ENCODE measurements at places on chromosomes 11 and 22.
A peak's percentile ranks its signal among the peaks of the same experiment; 100 is the strongest.

- DNase-seq, result no peak
These were observed 19.6 kb downstream of the GDPD5 start for GRCh38 chr11:75505916-75506692.

- no peak for DNase-seq
These were observed 1164.7 kb downstream of the LRRC4C start for GRCh38 chr11:40294741-40295140.

GRCh38 chr22:45804986-45805325 lies 133.3 kb downstream of the ATXN10 start:
- peak; percentile 98 for DNase-seq

DNA sequence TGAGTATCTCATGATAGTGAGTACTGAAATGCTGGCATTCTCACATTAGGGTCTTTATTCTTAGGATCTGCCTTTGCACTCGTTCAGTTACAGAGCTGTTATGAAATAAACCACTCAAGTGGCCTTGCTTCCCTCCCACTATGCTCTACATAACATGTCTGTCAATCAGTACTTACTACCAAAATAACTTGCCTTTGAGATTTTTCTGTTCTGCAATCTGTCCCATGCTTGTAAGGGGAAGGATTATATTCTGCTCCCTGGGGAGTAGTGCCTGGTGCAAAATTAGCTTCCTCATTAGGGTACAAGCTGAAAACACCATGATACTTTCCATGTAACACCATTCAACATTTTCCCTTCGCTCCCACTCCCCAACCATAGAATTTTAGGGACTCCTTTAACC lies 1.9 kb upstream of the GRAP2 start:
- DNase-seq, result no peak

- DNase-seq, result no peak
These were observed 39.5 kb downstream of the CTNND1 start for GRCh38 chr11:57801183-57801485.

GRCh38 chr11:58928107-58928499 lies 11.2 kb upstream of the GLYATL1 start:
- peak; percentile 15 for DNase-seq

DNA sequence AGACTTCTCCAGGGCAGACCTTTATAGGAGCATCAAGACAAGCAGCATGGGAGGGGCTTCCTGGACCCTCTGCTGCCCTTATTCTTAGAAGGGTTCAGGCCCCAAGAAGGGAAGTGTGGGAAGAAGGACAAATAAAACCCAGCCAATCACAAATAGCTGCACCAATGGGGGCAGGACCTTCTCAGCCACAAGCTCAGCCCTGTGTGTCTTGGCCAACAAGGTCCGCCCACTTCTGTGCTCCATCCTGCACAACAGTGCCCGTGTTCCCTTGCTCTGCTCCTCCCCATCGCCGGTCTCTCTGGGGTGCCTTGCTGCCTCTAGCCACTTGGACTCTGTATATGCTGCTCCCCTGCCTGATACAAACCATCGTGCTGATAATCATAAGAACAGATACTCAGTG lies 86.1 kb downstream of the NAT10 start:
- no peak for DNase-seq

GRCh38 chr22:39955675-39956074 lies 4.5 kb upstream of the TMA7B start:
- DNase-seq, result peak; percentile 6

DNA sequence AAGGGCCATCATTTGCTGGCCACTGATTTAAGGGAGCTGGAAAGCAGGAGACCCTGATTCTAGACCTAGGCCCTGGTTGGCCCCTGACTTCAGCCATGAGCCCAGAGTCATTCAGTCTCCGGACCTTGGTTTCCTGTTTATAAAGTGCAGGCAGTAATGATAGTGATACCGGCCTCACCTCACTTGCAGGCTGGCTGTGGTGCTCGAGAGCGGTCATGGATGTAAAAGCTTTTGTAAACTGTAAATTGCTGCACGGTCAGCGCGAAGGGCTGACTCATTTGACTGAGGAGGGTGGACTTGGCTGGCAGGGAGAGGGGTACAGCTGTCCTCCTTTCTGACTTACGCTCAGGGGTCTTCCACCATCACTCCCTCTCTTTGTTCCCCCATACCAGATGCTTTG lies 37.4 kb downstream of the FBLN1 start:
- DNase-seq, result no peak

DNA sequence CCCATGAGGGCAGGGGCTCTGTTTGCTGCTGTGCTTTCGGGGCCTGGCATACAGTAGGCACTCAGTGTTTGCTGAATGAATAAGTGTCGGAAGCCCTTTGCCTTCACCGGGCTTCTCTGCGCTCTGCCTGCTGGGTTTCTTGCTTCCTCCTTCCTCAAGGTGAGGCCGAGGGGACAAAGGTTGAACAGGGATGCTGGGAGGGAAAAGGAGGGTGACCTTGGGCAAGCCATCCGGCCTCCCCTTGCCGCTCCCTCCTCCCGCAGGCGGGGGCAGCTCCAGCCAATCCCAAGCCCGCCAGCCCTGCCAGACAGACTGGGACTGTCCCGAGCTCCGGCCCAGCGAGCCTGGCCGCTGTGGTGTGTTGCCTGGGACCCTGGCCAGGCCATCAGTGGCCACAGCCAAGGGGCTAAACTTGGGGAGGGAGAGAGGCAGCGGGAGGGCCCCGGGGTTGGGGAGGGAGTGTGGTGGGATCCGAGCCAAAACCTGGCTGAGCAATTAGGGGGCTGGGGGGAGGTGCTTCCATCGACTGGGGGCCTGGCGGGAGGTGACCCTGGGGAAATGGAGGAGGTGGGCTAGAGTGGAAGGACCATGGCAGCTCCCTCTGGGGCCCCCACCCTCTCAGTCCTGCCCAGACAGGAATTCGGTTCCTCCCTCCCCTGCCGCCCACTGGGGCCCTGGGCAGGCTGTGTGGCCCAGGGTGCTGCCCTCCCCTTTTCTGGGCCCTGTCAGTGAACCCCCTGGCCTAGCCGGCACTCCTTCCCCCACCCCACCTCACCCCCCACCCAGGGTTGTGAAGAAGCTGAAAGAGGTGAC lies 3.4 kb upstream of the RCOR2 start:
- DNase-seq, result peak; percentile 37

GRCh38 chr22:41367680-41368542 lies 13.8 kb upstream of the TEF start:
- peak; percentile 72 for DNase-seq

- DNase-seq, result peak; percentile 46
These were observed 3.0 kb downstream of the ABTB2 start for GRCh38 chr11:34354782-34355181.

DNA sequence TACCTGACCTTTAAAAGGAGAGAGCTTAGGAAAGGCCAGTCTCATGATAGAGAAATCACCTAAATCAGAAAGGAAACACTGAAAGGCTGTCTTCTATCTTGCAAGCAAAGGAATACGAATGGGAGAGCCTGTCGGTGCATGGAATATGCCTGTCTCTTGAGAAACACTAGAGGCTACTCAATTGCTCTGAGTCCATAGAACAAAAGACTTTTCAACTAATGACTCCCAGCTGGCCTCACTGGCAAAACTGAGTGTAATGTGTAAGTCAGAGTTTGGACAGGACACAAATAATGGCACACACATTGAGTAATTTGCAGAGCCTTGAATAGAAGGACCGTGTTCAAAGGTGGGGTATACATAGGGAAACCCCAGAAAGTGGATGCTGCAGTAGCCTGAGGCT lies 171.0 kb upstream of the ARHGAP20 start:
- peak; percentile 55 for DNase-seq

- no peak for DNase-seq
These were observed 47.2 kb upstream of the CEP295 start for GRCh38 chr11:93614173-93614722.

DNA sequence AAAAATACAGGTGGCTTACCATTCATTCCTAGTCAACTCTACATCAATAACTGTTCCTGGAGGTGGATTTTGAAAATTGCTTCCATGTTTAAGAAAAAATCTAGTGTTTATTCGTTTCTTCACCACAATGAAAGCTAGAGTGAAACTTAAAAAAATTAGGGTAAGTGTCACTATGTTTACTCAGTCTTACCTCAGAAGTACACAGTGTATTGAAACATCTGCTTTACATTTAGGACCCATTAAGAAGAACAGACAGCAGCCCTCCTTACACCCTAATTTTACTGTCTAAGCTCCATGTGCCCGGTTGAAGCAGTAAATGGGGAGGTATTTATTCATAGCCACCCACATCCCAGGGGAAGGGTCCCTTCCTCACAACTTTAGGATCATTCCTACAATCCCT lies 51.4 kb downstream of the PIWIL3 start:
- no peak for DNase-seq

- peak; percentile 86 for DNase-seq
These were observed 9.0 kb upstream of the MICAL3 start for GRCh38 chr22:18033204-18033998.

DNA sequence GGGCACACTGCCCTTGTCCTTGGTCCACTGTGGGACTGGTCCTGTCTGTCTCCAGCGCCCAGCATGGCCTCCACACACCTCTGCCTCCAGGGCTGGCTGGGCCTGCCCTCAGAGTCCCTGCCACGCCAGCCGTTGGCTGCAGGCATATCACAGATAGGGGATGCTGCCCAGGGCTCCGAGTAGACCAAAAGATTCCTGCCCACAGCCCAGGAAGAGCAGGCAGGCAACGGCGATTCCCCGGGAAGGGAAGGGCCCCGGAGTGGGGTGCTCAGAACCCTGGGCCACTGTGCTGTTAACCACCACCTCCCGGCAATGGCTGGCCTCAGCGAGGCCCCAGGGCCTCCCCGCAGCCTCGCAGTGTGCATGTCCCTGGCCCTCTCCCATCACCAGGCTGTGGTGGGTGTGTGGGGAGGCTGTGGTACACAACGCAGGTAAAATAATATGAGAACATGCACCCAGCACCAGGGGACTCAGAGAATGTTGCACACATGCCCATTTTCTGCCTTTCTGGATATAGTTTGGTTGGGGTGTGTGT lies 2.2 kb downstream of the IFITM5 start:
- no peak for DNase-seq

DNA sequence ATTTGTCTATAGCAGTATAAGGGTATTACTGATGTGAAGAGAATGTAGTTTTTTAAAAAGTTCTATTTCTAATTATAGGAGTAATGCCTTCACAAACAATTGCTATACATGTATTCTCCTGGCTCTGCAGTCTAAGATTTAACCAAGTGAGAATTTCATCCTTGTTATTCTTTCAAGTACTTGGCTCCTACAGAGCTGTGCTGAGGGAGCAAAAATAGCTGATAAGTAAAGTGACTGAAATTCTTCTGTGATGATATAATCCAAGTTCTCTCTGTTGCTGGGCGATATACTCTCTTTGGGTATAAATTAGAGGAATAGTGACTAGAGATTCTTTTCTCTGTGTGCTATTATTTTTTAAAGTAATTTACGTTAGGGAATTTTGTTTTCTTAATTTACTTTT lies 68.0 kb downstream of the PGR start:
- DNase-seq, result no peak

- DNase-seq, result no peak
These were observed 9.0 kb downstream of the TNNT3 start for GRCh38 chr11:1928470-1928890.

DNA sequence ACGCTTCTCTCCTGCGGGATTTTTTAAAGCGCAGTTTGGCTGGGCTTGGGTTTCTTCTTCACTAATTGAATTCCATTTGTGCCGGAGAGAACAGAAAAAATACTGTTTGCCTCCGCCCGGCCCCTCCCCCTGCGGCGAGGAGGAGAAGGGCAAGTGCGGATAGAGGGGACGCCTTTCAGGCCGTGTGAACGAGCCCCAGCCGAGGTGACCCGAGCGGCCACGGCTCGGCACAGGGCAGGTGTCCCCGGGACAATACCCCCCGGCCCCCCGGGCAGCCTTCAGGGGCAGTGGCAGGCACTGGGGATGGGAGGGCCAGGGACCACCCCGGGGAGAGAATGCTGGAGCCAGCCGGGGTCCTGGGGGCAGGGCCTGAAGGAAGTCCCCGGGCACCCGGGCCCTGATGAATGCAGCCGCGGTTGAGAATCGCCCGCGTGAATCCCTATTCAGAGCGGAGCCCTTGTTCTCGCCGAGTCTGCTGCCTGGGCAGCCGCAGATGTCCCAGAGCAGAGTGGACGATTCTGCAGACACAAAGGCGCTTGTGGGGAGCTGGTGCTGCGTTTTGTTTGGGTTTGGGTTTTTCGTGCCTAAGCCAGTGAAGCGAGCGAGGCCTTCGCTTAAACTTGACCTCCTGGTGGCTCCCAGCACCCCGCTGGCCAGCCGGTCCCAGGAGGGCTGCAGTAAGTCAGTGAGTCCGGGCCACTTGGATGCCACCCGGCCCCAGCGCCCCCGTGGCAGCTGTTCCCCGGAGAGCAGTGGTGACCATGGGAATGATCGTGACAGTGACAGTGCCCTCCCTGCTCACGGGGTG lies 96.0 kb downstream of the WNT7B start:
- no peak for DNase-seq

GRCh38 chr11:10480026-10480425 lies 25.0 kb downstream of the AMPD3 start:
- DNase-seq, result no peak

DNA sequence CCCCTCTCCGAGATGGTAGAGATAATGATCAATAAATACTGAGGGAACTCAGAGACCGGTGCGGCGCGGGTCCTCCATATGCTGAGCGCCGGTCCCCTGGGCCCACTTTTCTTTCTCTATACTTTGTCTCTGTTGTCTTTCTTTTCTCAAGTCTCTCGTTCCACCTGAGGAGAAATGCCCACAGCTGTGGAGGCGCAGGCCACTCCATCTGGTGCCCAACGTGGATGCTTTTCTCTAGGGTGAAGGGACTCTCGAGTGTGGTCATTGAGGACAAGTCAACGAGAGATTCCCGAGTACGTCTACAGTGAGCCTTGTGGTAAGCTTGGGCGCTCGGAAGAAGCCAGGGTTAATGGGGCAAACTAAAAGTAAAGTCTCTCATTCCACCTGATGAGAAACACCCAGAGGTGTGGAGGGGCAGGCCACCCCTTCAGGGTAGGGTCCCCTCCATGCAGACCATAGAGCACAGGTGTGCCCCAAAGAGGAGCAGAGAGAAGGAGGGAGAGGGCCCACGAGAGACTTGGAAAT lies 43.2 kb downstream of the IGLL1 start:
- no peak for DNase-seq

GRCh38 chr22:37898441-37899181 lies 7.5 kb upstream of the MICALL1 start:
- peak; percentile 18 for DNase-seq

DNA sequence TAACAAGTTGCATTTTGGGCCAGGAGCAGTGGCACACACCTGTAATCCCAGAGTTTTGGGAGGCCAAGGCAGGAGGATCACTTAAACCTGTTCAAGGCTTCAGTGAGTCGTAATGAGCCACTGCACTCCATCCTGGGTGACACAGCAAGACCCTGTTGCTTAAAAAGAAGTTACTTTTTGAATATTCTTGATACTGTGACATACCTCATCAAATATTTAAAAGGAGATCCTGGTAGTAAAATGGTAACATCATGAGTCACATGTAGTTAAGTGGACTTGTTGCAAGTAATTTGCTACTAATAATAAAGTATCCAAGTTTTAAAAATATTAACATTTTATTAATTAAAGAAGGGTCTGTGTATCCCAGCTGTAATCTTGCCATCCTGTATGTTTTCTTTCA lies 18.3 kb downstream of the HMGXB4 start:
- peak; percentile 38 for DNase-seq
